ENCODE measurements at places on chromosomes 3 and 15.

GRCh38 chr3:59809710-59810444, 760.1 kb upstream of the CFAP20DC start:
- no peak for DNase-seq

DNA sequence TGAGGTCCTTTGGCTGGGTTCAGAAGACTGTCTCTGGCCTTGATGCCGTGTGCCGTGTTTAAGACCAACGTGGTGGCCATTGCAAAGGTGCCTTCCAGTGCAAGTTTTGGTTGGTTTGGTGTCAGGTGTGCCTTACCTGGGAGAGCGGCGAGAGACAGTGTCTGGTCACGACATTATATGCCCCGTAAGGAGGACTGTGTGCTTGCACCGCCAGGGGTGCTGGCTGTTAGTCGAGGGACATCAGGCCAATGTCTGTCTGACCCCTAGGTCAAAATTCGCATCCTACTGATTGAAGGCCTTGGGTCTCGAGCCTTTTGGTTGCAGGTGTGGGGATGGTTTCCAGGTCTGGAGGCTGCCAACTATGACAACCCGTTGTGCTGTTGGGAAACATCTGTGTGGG, 111.9 kb downstream of the SNRPN start:
- no peak for DNase-seq

- no peak for DNase-seq
These were observed 2.0 kb downstream of the SAMD7 start for GRCh38 chr3:169913323-169913722.

DNA sequence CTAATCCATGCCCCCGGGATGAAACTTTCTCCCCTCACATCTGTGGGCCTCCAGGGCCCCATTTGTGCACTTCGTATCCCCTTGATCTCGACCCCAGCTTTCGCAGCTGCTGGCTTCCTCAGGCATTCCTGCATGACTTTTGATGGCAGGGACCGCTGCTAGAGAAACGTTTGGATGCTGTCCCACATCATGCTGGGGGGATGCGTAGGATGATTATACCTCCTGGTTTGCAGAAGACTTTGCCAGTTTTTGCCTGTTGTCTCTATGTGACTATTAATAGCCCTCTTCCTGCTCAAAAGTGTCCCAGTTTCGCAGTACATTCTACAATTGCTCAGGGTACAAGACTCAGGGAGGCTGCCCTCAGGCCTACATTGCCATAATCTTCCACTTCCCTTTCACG, 10.4 kb upstream of the KCNAB1 start:
- DNase-seq = no peak

DNA sequence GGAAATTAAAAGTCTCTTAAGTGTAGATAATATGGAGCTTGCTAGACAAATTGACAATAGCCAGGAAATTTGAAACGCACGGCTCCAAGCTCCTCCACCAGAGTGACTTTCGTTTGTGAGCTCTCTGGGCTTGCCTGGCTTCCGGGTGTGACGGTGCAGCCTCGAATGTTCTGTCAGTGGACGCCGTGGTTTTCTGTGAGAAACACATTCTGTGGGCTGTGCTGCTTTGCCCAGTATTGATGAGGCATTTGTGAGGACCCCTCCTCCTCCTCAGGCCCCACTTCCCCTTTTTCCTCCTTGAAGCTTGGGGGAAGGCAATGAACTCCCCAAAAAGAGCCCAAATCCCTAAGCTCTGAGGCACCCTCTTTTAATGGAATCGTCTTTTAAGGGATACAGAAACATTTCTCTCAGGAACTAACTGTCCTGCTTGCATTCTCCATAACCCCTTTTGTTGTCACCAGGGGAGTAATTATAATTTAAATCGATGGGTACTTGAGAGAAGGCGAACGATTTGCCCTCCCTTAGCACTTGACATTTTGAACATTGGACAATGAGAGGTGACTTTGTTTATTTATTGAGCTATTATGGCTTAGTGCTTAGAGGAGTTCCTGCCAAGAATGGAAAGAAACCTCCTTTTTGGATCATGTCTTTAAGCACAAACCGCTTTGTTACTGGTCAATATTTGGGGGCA, 40.8 kb downstream of the POLR2M start:
- no peak for DNase-seq

DNA sequence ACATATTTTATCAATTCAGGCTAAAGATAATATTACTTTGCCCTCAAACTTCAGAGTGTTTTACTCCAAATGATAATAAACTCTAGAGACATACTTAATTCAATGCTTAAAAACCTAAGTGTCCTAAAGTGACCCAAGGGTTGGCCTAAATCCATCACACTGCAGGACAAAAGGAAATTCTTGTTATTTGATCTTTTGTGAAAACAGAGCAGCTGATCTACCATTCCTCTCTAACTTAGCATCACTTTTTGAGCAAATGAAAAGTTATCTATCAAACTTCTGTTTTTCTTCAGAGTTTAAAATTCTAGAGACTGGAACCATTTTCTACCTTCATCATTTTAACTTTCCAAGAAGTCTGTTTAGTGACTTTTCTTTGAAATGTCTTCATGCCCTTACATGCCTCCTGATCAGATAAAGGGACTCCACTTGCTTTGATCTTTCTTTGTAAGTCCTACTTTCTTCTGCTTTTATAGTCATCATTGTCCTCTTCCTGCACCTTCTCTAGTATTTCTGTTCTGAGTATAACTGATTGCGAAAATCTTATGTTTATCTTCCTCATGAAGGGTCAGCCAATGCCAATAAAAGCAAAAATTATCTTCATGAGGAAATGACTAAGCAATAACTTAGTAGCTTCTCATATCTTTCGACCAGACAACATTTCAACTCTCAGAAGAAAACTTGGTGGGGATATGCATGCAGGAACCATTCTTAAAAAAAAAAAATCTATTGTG, 378.7 kb upstream of the TGFBR2 start:
- DNase-seq = no peak
